GF-D8 (cell line): ENCODE measurements at places on chromosomes 12 and 14.

DNA sequence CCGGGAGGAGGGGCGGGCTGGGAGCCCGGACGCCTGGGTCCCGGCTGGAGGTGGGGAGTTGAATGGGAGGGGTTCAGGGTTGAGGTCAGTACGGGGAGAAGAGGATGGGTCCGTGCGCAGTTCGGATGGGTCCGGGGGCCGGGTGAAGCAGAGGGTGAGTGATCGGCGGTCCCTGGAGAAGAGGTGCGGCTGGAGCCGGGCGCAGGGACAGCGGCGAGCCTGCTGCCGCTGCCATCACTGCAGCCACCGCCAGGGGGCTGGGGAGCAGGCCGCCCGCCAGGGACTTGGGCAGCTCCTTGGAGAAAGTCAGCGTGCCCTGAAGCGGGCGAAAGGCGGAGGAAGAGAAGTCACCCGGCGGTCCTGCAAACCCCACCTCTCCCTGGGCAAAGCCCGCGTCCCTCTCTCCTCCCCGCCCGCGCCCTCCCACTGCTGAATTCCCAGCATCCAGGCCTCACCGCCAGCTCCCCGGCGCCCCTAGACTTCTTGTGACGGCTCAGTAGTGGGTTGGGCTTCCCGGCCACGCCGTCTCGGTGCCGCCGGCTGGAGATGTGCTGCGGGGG lies 6.0 kb upstream of the GPR84 start:
- no peak for DNase-seq

DNA sequence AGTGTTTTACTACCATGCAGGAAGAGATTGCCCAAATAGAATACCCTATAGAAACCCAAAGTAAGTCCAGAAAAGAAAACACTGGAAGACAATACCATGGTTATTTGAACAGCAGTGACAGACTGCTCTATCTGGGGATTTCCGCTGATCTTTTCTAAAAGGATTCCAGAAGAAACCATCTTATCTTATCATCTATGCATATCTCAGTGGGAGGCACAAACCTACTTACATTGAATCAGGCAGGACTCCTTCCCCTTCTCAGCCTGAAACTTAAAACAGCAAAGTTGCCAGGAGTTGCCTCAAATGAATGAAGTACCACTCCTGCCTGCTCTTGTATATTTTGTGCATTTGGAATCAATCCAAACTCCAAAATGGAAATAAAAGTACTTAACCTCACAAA lies 56.7 kb upstream of the NR2C1 start:
- DNase-seq: no peak

GRCh38 chr14:72775923-72776554 lies 117.9 kb downstream of the DPF3 start:
- DNase-seq: no peak

DNA sequence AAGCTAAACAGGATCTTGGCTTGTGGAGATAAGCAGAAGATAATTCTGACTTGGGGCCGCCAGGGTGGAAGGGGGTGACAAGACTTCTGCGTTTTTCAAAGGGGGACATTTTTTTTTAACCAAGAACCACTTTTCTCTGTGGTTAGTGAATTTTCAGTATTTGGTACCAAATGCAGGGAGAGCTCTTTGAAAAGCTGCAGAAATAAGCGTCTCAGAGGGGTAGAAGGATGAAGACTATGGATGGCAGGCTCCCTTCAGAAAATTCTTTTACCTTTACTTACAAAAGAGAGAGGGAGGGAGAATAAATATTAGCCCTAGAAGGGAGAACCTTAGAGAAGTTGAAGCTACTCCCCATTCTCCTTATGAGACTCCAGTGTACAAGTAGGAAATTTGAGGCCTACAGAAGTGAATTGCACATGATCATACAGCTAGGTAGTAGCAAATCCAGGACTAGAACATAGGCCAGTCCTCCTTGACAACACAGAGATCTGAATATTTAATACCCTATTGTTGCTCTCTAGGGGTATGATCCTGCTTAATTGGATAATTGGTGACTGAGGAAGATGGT lies 840 bp downstream of the MRPL52 start:
- DNase-seq: no peak

GRCh38 chr14:65502676-65503124 lies 90.2 kb downstream of the FUT8 start:
- DNase-seq: no peak

GRCh38 chr14:104096751-104097700 lies 11.5 kb downstream of the ASPG start:
- no peak for DNase-seq
